Stimulated activated CD8-positive, alpha-beta memory T cell treated with anti-CD3 and anti-CD28 coated beads, Interleukin-4, amount 100 ng/mL, for 1 hour (primary cell): ENCODE measurements at places on chromosomes 7 and 10.

DNA sequence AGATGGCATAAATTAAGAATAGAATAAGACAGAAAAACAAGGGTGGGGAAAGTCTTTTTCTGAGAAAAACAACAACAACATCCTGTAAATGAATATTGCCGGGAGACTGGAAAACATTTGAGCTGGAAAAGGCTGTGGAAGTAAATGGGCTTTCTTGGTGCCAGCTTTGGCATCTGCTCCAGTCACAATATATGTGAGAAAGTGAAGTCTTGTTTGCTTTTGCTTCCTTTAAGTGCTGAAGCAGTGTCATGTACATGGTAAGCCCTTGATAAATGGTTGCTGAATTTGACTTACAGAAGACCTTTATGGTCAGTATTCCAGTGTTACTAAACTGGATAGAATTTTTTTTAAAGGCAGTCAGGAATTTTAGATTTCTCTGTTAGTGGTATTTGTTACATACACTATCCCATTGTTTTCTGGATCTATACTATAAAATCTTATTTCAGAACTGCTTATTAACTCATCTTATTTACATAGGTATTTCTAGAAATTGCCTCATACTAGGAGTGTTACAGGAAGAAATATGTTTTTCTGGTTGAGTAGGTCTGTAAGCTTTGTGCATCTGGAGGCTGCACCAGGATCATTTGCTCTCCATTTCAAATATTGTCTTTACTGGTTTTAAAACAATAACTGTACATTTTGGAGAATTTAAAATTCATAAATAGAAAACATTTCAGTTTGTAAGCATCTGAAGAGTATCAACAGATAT, 201.7 kb upstream of the FOXP2 start:
- no peak for DNase-seq

DNA sequence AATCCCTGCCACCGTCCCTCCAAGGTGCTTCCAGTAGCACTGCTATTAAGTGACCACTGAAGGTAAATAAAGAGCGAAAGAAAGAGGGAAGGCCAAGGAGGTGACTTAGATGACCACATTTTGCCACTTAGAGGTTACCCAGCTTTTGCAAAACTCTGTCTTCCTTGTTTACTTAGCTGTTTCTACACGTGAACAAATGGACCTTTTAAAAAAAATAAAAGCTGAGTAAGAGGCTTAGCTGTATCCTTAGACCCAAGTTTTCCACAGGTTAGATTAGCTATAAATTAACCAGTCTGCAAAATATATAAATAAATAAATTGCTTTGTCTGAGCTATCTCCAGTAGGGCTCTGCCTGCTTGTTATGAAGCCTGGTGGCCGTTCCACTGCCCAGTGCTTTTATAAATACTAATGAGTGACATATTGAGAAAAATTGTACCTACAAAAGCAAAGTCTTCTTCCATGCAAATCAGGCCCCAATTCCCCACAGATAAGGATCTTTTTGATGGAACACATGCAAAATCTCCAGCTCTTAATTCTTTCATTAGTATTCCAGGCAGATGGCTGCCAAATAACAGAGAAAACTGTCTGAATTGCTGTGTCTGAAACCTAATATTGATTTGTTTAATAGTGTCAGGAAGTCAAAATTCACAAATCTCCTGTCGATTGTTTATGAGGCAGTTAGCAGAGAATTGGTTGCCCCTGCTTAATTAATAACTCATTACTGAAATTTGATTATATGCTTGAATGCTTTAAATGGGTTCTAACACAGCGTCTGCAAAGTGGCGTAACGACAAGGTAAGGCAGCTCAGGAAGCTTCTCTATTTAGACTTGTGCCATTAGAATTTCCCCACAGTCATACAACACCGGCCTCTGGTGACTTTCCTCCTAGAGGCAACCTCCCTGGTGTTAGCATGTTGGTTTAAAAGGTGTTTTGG, 176.7 kb downstream of the EMX2 start:
- DNase-seq: no peak

DNA sequence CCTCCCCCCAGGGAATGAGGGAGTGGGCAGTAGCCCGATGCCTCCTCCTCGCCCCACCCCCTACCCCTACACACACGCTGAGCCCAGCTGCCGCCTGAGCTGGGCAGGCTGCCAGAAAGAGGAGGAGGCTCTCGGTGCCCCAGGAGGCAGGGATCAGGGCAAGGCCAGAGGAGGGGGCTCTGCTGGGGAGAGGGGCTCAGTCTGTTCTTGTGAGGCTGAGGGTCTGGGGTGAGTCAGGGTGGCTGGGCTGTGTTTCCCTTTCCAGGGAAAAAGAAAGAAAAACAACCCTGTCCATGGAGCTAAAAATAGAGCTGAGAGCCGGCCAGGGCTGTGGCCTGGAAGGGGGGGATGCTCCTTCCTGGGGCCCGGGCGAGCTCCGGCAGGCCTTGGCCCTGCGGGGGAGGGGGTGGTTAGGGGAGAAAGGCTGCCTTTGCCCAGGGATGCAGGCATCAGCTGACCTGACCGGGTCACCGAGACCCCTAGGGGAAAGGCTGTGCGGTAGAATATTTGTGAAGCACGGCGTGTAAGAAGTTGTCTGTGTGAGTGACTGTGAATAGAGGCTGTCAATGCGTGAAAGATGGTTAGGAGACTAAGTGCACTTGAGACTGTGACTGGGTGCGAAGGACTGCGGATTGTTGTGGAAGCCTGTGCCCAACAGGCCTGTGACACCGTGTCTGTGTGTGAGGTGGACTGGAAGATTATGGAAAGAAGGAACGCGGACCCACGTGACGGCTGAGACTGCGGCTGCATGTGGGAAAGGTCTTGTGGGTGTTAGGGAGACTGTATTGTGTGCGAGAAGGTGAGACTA, 1.2 kb upstream of the LZTS2 start:
- DNase-seq: no peak

- DNase-seq: no peak
Observed at GRCh38 chr10:63498665-63499064, 22.5 kb upstream of the REEP3 start.

- no peak for DNase-seq
Observed at GRCh38 chr7:104241538-104242209, 33.9 kb upstream of the ORC5 start.

DNA sequence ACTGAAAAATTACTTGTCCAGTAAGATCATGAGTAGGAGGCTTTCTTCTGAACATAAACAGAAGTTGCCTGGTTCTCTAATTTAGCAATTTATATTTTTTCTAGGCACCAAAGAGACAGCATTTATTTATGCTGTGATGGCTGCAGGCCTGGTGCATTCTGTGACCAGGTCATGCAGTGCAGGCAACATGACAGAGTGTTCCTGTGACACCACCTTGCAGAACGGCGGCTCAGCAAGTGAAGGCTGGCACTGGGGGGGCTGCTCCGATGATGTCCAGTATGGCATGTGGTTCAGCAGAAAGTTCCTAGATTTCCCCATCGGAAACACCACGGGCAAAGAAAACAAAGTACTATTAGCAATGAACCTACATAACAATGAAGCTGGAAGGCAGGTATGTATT, 2.8 kb downstream of the WNT16 start:
- no peak for DNase-seq

DNA sequence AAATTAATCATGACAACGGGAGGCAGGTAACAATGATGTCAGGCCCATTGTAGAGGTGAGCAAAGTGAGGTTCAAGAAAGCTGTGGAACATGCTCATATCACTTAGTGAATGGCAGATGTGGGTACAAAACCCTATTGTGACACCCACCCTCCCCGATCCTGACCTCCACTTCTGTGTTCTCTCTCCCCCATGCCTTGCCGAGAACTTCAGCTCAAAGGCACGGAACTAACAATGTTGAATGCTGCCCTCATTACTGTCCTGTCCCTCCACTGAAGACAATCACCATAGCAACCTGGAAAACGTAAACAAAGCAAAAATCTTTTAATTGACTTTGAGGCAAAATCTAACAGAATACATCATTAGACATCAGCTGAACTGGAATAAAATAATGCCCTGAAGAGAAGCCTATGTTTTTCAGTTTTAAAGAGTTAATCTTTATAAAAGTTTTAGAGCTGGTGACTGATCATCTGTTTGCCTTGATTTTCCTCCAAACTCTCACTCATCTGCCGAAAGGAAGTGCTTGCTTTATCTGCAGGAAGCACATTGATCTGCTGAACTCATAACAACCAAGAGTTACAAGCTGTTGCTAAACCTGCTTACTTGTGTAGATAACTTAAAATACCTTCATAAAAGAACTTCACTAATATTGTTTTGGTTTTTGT, 133.6 kb downstream of the CUBN start:
- no peak for DNase-seq

DNA sequence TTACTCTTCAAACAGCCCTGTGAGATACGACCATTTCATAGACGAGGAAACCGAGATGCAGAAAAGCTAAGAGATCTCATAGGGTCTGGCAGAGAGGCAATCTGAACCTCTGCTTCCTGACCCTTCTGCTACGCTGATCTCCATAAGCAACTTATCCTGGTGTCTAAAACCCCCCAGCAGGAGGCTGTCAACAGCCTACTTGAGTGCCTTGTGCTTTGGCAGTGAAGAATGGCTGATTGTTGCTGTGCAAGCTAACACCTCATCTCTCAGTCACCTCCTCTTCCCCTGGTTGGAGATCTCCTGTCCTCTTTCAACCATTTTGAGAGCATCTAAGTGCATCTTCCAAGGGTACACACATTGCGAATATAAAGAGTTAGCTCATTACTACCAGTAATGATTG, 86.2 kb downstream of the AOAH start:
- no peak for DNase-seq

GRCh38 chr7:157896774-157897555, 560.2 kb downstream of the DNAJB6 start:
- no peak for DNase-seq

GRCh38 chr10:30840395-30841050, 191.1 kb downstream of the ZNF438 start:
- no peak for DNase-seq

DNA sequence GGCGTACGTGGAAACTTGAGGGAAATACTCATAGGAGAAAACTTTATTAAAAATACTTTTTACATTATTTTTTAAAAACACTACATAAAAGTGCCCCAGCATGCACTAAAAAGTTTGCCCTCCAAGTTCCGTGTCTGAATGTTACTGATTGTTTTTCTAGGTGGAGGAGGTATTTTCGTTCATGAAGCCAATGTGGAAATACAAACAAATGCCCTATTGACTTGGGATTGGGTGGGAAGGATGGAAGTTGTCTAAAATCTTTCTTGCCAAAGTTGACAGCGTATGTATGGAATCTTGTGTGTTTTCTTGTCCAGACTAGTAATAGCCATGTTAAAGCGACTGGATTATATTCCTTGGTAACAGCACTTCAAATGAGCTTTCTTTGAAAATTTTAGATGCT, 1.2 kb downstream of the PROSER2 start:
- DNase-seq: no peak

DNA sequence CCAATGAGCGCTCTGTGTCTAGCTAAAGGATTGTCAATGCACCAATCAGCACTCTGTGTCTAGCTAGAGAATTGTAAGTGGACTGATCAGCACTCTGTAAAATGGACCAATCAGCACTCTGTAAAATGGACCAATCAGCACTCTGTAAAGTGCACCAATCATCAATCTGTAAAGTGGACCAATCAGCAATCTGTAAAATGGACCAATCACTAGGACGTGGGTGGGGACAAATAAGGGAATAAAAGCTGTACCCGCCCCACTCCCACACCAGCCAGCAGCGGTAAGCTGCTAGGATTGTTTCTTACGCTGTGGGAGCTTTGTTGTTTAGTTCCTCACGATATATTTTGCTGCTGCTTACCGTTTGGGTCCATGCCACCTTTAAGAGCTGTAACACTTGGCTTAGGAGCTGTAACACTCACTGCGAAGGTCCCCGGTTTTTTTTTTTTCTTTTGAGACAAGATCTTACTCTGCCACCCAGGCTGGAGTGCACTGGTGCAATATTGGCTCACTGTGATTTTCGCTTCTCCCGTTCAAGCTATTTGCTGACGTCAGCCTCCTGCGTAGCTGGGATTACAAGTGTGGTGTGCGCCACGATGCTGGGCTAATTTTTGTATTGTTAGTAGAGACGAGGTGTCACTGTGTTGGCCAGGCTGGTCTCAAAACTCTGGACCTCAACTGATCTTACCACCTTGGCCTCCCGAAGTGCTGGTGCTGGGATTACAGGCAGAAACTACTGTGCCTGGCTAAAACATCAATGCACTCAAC, 184.8 kb downstream of the PTPN20 start:
- DNase-seq: no peak

DNA sequence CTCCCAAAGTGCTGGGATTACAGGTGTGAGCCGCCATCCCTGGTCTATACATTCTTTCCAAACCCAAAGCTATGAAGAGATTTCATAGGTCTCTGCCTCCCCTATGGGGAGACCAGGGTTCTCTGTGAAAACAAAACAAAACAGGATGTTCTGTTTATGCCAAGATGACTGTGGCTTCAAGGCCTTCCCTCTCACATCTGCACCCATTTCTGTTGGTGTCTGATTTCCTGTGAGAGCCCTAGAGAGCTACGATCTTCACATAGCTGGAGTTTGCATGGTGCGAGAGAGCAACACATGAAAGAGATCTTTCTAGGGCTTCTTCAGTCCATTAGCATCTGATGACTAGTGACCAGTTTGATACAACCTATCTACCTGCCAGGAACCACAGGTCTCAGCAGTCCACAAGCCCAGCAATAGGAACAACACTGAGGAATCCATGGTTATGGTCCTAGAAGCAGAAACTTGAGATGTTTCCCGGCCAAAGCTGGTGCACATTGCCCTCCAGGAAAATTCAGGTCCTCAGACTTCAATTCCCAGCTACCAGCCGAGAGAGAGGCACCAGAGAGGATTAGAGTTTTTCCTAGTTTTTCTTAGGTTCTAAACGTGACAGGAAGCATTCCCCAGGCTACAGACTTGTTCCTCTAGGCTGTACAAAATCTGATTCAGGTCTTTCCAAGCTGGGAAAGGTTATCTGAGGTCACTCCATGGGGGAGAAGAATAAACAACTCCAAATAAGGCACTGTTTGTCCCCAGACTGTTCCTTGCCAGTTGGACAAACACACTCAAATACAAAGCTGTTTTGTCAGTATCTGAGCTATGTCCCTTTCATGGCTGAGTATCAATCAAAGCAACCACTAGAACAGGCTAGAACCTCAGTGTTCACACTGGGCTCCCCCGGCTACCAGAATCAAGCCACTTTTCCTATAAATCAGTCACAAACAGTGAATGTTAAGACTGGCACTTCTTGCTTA, 259.7 kb downstream of the CALN1 start:
- no peak for DNase-seq

DNA sequence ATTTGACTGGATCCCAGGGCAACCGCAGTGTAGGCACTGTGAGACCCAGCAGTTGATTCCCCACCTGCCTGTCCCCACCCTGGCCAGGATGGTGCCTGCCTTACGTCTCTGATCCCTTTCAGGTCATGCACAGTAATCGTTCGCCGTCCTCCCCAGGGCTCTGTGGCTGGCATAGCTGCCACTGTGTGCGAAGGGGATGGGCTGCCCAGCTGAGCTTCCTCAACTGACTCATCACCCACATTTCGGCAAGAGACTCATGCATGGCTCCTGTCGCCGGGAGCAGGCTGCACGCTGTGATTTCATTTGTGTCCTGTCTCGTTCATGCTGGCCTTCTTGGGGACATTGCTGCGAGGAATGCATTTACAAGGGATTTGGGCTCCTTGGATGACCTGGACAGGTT, 252.4 kb downstream of the KLF6 start:
- no peak for DNase-seq

GRCh38 chr7:43458330-43459018, 124.4 kb upstream of the STK17A start:
- DNase-seq: no peak
